ENCODE measurements at places on chromosomes 4 and X.

GRCh38 chr4:12712648-12713339, 771.3 kb downstream of the RAB28 start:
- no peak for DNase-seq

DNA sequence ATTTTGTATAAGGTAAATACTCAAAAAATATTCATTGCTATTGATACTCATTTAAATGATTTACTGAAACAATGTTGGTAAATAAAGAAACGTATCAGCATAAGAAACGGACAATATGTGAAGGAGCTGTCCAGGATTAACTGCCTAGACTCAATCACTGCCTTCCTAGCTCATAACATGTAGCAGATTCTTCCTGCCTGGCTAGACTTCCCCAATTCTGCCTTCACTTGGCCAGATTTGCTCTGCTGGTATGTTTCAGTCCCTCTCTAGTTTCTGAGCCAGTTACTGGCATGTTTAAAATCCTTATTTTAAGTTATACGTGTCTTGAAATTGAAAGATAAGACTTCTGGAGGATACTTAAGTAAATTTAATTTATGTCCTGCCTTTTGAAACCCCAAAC, 740.3 kb downstream of the CENPC start:
- no peak for DNase-seq

GRCh38 chrX:150581093-150581775, 12.8 kb downstream of the MTM1 start:
- DNase-seq, result no peak

- DNase-seq, result peak; percentile 13
Measured at GRCh38 chr4:173446416-173446815, 47.5 kb upstream of the SCRG1 start.

- no peak for DNase-seq
Measured at GRCh38 chrX:97806946-97807345, 923.2 kb downstream of the RPA4 start.

DNA sequence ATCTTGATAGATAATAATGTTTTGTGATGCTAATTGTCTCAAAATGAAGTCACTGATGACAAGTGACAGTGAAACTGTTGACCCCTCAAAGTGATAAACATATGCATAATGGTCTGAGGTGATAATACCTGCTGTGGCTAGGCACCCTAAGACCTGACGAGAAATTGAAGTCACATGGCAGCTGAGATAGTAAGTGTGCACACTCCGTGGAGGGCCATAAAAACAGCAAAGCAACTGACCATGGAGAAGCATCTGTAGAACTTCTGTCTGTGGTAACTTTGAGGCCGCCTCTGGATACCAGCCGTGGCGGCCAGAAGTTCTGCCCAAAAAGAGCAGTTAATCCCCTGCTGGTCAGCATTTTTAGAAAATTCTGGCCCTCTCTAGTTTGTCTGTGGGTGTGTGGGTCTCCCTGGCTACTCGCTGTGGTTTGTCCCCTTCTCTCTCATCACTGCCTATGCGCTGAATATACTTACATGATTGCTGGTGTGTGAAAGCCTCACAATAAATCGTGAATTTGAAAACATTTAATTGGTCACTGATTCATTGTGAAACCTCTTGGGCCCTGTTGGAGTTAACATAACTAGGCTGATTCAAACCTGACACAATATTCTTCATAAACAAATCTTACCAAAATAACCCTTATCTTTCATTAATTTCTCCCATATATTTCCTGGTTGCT, 50.6 kb downstream of the CCDC149 start:
- peak; percentile 32 for DNase-seq

GRCh38 chr4:75255261-75255660, 258.9 kb downstream of the RCHY1 start:
- DNase-seq, result no peak

GRCh38 chrX:97401586-97402136, 518.0 kb downstream of the RPA4 start:
- no peak for DNase-seq

- DNase-seq, result peak; percentile 57
Measured at GRCh38 chr4:40227284-40227683, 30.5 kb downstream of the RHOH start.

DNA sequence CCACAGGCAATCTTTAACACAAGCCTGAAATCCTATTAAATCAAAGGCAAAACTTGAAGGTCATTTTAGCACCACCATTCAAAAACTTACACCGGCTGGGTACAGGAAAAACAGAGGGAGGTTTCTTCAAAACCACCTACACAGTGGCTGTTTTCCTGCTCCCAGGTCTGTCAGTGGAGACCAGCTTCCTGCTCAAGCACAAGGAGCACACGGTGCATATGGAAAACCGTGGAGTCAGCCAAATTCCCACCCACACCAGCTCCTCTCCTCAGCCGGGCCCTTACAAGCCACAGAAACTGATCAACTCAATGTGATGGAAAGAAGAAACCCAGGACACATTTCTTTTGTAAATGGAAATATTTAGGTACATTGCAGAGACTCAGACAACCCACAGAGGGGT, 14.3 kb upstream of the FAM241A start:
- DNase-seq, result no peak

DNA sequence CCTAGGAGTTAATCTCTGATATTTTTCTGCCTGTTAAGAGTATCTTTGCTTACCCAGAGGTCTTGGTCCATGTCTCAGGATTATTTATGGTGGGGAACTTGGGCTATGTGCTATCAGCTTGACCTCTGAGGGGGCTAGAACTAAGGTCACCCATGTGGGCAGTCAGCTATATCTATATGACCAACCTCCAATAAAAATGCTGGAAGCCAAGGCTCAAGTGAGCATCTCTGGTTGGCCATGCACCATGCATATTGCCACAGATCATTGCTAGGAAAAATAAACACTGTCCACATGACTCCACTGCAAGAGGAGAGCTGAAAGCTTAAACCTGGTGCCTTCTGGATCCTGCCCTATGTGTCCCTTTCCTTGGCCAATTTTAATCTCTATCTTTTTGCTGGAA, 196.5 kb upstream of the SLC7A11 start:
- DNase-seq, result no peak

DNA sequence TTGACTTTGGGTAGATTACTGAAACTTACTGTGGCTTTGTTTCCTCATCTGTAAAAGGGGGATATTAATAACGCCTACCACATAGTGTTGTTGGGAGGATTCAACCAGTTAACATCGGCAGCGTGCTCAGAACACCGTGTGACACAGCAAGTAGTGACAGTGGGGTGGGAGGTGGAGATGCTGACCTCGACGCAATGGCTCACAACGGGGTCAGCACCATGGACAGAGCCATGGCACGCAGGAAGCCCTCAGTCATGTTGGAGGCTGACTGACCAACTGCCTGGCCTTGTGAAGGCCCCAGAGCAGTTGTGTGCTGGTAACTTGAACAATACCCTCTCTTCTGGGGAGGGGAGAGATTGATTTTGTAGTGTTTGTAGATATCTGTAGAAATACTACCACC, 93.2 kb downstream of the WFS1 start:
- no peak for DNase-seq

DNA sequence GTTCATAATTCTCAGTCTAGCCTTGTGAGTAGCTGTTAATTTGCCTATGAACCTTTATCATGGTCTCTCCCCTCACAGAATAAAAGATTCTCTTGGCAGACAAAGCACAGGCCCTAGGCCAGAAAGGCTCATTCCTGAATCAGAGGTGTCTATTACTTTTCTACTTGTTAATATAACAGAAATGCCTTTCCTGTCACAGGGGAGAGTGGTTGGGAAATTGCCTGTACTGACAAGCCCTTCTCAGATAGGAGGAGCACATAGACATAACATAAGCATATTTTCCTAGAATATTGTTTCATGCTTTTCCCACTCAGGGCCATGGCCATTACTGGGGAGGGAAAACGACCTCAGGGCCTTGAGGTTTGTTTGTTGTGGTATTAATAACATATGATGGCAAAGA, 308.3 kb downstream of the BMPR1B start:
- no peak for DNase-seq

- no peak for DNase-seq
Measured at GRCh38 chrX:85052205-85052604, 48.5 kb downstream of the APOOL start.

GRCh38 chrX:19743386-19743785, 144.0 kb downstream of the SH3KBP1 start:
- peak; percentile 74 for DNase-seq

- DNase-seq, result no peak
Measured at GRCh38 chr4:10596586-10597290, 87.8 kb downstream of the CLNK start.

GRCh38 chr4:188043154-188043553, 47.6 kb downstream of the ZFP42 start:
- DNase-seq, result no peak

- no peak for DNase-seq
Measured at GRCh38 chr4:102427371-102427998, 73.7 kb upstream of the NFKB1 start.

- DNase-seq, result no peak
Measured at GRCh38 chr4:182265881-182266280, 22.7 kb downstream of the TENM3 start.

DNA sequence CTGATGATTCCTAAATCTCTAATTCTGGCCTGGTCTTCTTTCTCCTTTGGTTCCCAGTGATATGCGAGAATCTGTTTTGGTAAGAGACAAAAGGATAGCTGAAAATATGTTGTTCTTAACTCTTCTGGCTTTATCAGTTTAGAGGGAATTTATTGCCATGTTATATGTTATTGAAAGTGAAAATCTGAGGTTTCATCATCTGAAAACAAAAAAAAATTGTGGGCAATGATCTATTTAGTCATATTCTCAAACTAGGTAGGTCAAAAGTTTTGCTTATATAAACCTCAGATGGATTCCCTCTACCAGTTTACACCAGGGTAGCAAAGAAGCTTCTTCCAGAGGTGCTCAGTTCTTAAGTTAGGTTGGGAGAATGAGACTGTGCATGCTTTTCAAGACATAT, 103.6 kb downstream of the ITM2A start:
- DNase-seq, result peak; percentile 26

DNA sequence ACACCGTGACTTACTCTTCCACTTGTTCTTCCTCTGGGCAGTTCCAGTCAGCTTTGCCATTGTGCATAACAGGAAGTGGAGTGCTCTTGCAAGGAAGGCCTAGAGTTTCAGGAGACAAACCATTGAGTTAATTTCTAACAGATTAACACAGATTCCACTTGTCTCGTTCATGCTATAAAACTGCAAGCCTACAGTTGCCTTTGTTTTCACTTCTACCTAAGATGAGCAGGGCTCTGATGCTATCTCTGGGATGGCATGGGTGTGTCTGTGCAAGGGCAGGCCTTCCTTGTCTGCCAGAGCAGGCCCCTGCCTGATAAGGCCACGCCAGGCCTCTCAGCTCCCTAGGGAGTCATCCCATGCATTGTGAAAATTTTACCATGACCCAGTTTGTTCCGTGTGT, 67.7 kb upstream of the PGRMC2 start:
- no peak for DNase-seq

DNA sequence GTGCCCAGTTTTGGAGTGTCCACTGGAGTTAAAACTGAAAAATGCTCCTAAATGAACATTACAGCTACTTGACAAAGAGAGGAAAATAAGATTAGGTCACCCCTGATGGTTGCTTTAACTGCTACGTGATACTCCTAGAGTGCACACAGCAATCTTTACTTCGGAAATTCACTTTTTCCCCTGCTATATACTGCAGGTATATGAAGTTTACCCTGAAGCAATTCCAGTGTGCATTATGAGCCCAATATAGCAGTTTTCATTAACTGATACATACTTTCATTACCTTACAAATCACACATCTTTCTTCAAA, 773 bp upstream of the ZNF827 start:
- DNase-seq, result no peak

- DNase-seq, result peak; percentile 47
Measured at GRCh38 chrX:115949900-115950822, 220.4 kb upstream of the AGTR2 start.

DNA sequence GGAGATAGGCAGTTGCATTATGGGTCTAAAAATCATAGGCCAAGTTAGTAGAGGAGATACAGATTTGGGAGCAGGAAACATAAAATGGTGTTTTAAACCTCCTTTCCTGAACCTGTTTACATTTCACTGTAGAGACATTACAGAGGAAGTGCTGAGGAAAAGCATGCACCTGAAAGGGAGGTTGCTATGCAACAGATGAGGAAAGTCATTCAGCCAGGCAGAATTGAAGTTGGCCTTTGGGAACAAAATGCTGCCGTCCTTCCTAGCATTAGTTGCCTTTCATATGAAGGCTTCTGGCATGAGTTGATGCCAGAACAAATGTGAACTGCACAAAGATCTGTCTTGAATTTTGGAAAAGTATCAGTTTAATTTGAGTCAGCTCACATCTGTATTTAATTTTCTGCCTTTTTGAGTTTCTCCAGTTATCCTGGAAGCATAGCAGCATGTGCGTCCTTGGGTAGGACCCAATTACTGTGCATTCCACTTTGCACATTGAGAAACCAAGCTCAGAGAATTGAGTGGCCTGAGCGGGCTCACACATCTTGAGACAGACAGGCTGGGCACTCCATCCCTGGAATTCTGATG, 38.2 kb downstream of the MAGED1 start:
- DNase-seq, result no peak

- DNase-seq, result no peak
Measured at GRCh38 chrX:18676050-18676449, 4.1 kb upstream of the RS1 start.

- no peak for DNase-seq
Measured at GRCh38 chr4:142875117-142875516, 29.0 kb upstream of the INPP4B start.

GRCh38 chr4:80465238-80465637, 129.7 kb downstream of the CFAP299 start:
- no peak for DNase-seq

GRCh38 chr4:836003-836511, 10.1 kb upstream of the CPLX1 start:
- no peak for DNase-seq

DNA sequence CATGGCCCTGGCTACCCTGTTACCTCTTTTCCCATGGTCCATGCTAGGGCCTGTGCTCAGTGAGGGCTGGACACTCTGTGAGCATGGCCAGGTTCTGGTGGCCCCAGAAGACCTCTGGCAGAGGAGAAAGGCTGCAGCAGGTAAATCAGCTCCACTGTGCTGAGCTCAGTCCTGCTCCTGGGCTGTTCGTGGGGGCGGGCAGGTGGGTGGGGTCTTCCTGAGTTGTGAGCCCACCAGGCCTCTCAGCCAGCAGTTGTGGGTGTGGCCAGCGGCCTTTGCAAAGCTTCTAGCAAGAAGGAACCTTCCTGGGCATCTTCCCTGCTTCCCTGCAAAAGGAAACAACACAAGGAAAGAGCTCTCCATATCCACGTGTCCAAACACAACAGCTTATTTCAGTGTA, 85.3 kb upstream of the STX18 start:
- DNase-seq, result no peak

DNA sequence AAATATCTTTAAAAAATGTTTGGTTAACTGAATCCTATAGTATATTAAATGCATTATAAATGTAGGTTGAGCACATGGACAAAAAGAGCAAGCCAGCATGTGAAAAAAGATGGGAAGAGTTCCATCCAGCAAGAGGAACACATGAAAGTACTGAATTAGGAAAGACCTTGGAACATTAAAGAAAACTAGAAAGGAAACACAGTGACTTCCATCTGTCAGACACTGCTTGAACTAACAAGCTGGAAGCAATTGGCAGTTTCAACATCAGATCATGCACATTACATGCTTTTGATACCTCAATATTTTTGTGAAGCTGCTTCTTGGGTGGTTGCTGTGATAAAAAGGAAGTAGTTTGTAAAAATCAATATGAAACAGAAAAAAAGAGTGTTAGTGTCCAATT, 626.8 kb upstream of the GNPDA2 start:
- no peak for DNase-seq

GRCh38 chr4:69749771-69750170, 10.6 kb downstream of the SULT1B1 start:
- DNase-seq, result no peak

GRCh38 chrX:17397074-17397473, 22.1 kb downstream of the NHS start:
- DNase-seq, result no peak

- peak; percentile 28 for DNase-seq
Measured at GRCh38 chr4:124018383-124019317, 622.1 kb downstream of the SPRY1 start.

Data from GM06990 (cell line).